ENCODE measurements at places on chromosomes 6 and 20.

GRCh38 chr20:37081717-37082289, 14.0 kb downstream of the RBL1 start:
- no peak for DNase-seq

GRCh38 chr6:119655124-119655523, 305.6 kb upstream of the MAN1A1 start:
- DNase-seq, result no peak

- DNase-seq, result no peak
These were observed 48.1 kb downstream of the MCUR1 start for GRCh38 chr6:13766201-13766634.

- DNase-seq, result no peak
These were observed 35.5 kb downstream of the ASCC3 start for GRCh38 chr6:100845676-100846075.

DNA sequence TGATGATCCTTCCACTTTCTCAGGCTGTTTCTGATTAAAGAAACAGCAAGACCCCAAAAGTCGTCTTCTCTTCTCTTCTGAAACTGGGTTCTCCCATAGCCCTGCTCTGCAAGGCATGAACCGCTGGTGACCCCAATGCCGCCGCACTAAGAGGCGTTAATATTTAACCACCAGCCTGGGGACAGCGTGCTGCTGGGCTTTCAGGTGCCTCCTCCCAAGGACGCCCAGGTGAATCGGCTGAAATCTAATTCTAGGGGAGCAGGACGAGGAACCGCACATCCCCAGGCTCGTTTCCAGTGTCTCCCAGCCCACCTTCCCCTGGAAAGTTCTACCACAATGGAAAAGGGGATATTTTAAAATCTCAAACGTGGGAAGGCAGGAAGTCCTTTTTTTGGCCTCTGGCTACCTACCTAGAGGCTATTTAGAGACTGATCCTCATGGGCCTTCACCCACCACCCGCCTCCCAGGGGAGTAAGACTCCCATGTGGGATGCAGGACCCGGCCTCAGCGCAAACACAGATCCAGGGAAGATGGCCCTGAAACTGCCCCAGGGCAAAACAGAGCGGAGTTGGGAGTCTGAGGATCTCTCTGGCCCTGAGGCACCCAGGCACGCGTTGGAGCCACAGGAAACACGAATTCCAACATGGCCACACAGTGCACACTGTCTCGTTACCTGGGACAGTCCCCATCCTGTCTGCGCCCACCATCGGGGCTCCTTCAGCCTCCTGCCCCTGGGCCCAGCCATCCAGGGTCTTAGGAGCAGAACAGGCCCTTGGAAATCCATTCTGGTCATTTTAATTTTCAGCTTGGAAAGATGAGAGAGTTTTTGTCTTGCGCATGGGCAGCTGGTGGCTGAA, 56.2 kb downstream of the BMP7 start:
- DNase-seq, result no peak
